NCI-H446 (cell line): ENCODE measurements at places on chromosomes 3 and 15.

GRCh38 chr3:172167892-172168648 lies 128.7 kb downstream of the FNDC3B start:
- no peak for DNase-seq

GRCh38 chr3:194322678-194323211 lies 28.4 kb downstream of the CPN2 start:
- DNase-seq, result no peak

- DNase-seq, result no peak
These were observed 44.9 kb downstream of the NMD3 start for GRCh38 chr3:161265916-161266571.

DNA sequence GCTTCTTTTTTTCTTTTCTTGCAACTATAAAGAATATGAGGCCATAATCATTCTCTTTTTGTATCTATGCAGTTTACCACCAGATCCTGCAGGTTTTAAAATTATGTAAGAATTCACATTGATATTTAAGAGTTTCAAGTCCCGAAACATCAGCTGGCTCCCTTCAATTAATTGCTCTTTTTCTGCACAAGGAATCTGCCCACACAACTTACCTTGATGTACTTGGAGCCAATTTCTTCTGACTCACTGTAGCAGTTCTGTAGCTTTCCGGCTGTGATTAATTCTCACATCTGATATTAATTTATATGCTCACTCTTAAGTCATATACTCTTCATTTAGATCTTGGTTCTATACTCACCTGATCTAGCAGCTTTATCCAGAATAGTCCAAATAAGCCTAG lies 781.8 kb downstream of the CADM2 start:
- no peak for DNase-seq

DNA sequence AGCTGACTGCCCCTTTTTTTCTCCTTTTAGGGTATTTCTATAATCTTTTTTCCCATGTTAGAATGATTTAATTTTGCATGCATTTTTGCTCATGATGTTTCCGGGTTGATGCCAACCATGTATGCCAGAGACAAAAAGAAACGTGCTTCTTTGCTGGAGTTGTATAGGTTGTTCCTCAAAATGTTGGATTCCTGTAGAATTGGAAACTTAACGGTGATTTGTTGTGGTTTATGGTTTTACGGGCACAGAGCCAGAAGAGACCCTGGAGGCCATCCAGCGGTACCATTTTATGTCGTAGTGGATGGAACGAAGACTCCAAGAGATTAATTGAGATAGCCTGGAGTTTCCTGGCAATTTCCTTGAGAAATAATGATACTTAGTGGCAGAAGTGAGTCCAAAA lies 481.5 kb upstream of the RGMA start:
- no peak for DNase-seq

DNA sequence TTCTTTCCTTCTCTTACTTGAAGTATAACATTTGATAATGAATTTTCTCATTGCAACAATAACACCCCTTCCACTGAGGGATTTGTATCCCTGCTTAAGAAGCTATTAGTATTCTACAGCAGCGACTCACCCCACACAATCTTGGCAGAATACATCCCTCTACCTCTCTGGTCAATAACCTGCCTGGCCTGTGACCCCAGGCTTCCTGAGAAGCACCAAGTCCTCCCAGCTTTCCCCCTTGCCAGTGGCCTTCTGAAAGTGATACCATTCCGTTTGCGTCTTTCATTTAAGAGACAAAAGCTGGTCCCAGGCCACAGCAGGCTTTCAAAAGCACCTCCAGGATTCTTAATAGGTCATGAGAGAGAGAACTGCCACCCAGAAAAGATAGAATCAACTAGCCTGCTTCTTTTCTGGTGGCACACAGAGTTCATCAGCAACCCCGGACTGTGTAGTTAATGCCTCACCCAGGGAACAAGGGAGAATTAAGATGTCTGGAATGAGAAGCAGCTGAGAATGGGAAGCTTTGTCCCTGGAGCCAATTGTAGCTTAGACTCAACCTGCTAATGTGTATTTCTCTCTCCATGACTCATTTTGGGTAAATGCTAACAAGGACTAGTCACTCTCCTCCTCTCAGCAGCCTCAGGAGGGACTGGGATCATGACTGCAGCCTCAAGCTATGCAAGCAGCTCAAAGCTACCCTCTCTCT lies 101.0 kb upstream of the CPNE4 start:
- DNase-seq, result no peak

- no peak for DNase-seq
These were observed 45.5 kb downstream of the KBTBD12 start for GRCh38 chr3:127960421-127960965.

GRCh38 chr3:61925721-61926120 lies 364.4 kb downstream of the PTPRG start:
- no peak for DNase-seq

DNA sequence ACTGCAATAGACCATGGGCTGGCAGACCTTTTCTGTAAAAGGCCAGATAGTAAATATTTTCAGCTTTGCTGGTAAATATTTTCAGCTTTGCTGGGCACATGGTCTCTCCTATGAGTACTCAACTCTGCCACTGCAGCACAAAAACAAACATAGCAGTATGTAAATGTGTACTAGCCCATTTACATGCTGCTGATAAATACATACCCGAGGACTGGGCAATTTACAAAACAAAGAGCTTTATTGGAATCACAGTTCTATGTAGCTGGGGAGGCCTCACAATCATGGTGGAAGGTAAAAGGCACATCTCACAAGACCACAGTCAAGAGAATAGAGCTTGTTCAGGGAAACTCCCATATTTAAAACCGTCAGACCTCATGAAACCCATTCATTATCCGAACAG lies 793.0 kb downstream of the EDEM1 start:
- no peak for DNase-seq

GRCh38 chr3:140863580-140864009 lies 78.0 kb upstream of the SLC25A36 start:
- DNase-seq, result peak; percentile 87
